ENCODE measurements at places on chromosomes 5 and 9. TPM values are rescaled to one million over a fixed set of nuclear protein-coding genes. Genes with fewer than 3 reads are reported as not detected.

The BHMT2 gene
- total RNA-seq = not detected

The STPG3 gene
- not detected for total RNA-seq

The TLX3 gene
- not detected for total RNA-seq

The CXCL14 gene
- 0.27 TPM for total RNA-seq

The LCN2 gene
- total RNA-seq = 3.4 TPM

The CBY3 gene
- not detected for total RNA-seq

The SLC6A7 gene
- not detected for total RNA-seq

The WNT8A gene
- total RNA-seq = not detected

The MYMK gene
- not detected for total RNA-seq

The PRLR gene
- total RNA-seq = 0.15 TPM

The GFI1B gene
- 0.09 TPM for total RNA-seq

The PHF24 gene
- 0.09 TPM for total RNA-seq

The SHOC1 gene
- not detected for total RNA-seq

The FOXD4 gene
- total RNA-seq = 0.13 TPM

The ZNF879 gene
- 0.48 TPM for total RNA-seq

The SVEP1 gene
- 1.7 TPM for total RNA-seq

The SOHLH1 gene
- 0.05 TPM for total RNA-seq

The SUSD3 gene
- 0.82 TPM for total RNA-seq

The PCDHGA11 gene
- total RNA-seq = not detected

The PCAT7 gene
- total RNA-seq = 0.62 TPM

The ALDH1A1 gene
- total RNA-seq = 5,218 TPM

The AQP3 gene
- total RNA-seq = 28.3 TPM

The NDUFB6 gene
- 109 TPM for total RNA-seq

The LYSMD3 gene
- total RNA-seq = 10.7 TPM

The IL7R gene
- 0.30 TPM for total RNA-seq

The NOL6 gene
- total RNA-seq = 73.9 TPM

The DNAJC21 gene
- total RNA-seq = 29.7 TPM

The SHISAL2B gene
- not detected for total RNA-seq

The BSPRY gene
- 0.07 TPM for total RNA-seq

The GCNT4 gene
- 0.29 TPM for total RNA-seq

The TIFAB gene
- not detected for total RNA-seq

Data from A549 treated with AZD2906 at 1 μM for 4 hours (cell line).